SJCRH30 (cell line): ENCODE measurements at places on chromosomes 2 and 18.

DNA sequence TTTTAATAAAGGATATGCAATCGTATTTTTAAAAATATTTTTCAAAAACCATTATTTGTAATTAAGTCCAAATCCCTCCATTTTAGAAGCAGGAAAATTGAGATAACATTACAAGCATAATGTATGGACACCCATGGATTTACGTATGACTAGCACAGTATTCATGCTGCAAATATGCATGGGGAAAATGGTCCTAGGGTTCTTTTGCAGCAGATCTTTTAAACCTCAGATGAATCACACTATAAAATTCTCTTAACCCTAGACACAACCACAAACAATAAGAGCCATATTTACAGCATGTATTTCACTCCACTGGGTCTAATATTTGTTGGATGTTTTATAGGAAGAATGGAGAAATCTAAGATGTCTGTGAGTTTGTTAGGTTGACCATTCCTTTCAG is 453.4 kb downstream of the TGIF1 start:
- H3K27ac ChIP-seq, result no peak overlapping the region
- no peak for DNase-seq
- H3K4me3 ChIP-seq, result no peak overlapping the region
- no peaks in the 10 kb centered on the region for H3K36me3 ChIP-seq
- no peaks in the 10 kb centered on the region for H3K4me1 ChIP-seq
- H3K27me3 ChIP-seq, result no peaks in the 10 kb centered on the region

- H3K36me3 ChIP-seq, result peaks cover 14% of the 10 kb centered on the region
- DNase-seq, result no peak
Measured at GRCh38 chr2:23850564-23851256, 76.2 kb downstream of the ATAD2B start.

DNA sequence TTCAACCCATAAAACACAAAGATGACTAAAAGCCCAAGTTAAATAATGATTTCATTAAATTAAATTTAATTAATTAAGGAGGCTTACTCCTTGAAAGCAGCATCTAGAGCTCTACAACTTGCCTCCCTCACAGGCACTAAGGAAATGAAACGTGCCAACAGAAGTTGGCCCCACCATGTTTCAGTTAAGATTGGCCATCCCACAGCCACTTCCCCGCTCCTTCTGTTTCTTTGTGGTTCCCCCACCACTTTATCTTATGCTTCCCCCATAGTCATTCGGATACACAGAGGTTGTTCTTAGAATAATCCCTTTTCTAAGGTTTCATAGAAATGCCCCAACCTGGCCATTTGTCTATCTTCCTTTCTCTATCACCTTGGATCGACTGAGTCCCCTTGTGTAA is 101.6 kb upstream of the RIOK3 start:
- H3K36me3 ChIP-seq, result no peaks in the 10 kb centered on the region
- H3K4me3 ChIP-seq, result no peak overlapping the region
- no peak for DNase-seq

- H3K27ac ChIP-seq, result no peak overlapping the region
- DNase-seq, result no peak
Measured at GRCh38 chr2:73963385-73964120, 21.2 kb upstream of the TET3 start.

GRCh38 chr2:223047260-223047761 is 4.7 kb upstream of the KCNE4 start:
- H3K27ac ChIP-seq, result no peak overlapping the region
- H3K4me1 ChIP-seq, result no peaks in the 10 kb centered on the region
- H3K4me3 ChIP-seq, result no peak overlapping the region
- H3K36me3 ChIP-seq, result no peaks in the 10 kb centered on the region

- H3K27ac ChIP-seq, result no peak overlapping the region
- H3K36me3 ChIP-seq, result no peaks in the 10 kb centered on the region
- DNase-seq, result peak; percentile 32
- H3K27me3 ChIP-seq, result no peaks in the 10 kb centered on the region
- H3K4me3 ChIP-seq, result no peak overlapping the region
Measured at GRCh38 chr2:169141713-169142352, 72.5 kb downstream of the DHRS9 start.

- H3K36me3 ChIP-seq, result no peaks in the 10 kb centered on the region
- H3K27me3 ChIP-seq, result no peaks in the 10 kb centered on the region
- H3K27ac ChIP-seq, result no peak overlapping the region
- H3K4me1 ChIP-seq, result no peaks in the 10 kb centered on the region
- DNase-seq, result no peak
Measured at GRCh38 chr2:188931361-188931760, 42.8 kb upstream of the COL3A1 start.

DNA sequence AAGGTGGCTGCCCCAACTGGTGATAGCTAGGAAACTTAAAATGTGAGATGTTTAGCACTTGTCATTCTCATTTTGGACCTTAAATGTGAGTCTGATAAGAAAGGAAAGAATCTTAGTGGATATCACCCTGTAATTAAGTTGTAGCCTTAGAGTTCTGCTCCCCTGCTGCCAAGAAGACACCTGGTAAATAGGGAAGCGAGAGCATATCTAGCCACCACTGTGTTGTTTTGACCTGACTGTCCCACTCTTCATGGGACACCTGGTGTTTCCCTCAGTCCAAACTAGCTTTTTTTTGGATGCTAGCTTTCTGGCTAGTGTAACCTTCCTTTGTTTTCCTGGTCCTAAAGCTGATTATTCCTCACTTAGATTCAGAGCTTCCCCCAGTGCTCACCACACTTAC is 357.6 kb downstream of the RAD51AP2 start:
- H3K4me1 ChIP-seq, result peaks cover 10% of the 10 kb centered on the region
- H3K27me3 ChIP-seq, result peaks cover 9% of the 10 kb centered on the region; the same call in 1 of the 2 replicates
- no peaks in the 10 kb centered on the region for H3K36me3 ChIP-seq
- H3K4me3 ChIP-seq, result no peak overlapping the region

DNA sequence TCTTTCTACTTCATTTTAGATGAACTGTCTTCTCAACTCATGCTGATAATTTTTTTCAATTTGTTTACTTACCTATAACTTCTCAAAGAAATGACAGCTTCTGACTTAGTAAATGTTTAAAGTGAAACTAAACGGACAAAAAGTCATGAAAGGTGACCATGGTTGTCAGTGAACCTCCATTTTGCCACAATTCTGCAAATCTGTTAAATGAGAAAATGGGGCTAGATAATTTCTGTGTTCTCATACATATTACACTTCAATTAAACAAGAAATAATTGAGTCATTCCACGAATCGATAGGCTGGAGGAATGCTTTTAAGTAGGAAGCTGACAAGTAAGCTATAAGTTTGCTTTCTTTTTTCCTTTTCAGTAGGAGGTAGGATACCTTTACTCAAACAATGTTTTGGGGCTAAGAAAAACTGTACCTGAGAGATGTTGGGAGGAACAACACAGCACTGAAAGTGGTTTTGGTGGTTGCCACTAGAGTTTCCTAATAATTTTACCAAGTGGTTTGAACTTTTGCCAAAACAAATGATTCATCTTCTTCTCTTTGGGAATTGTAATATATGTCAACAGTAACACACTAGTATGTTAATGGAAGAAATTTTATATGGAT is 17.1 kb downstream of the DYNAP start:
- no peak for DNase-seq
- H3K27me3 ChIP-seq, result no peaks in the 10 kb centered on the region
- H3K4me1 ChIP-seq, result no peaks in the 10 kb centered on the region
- no peak overlapping the region for H3K27ac ChIP-seq

DNA sequence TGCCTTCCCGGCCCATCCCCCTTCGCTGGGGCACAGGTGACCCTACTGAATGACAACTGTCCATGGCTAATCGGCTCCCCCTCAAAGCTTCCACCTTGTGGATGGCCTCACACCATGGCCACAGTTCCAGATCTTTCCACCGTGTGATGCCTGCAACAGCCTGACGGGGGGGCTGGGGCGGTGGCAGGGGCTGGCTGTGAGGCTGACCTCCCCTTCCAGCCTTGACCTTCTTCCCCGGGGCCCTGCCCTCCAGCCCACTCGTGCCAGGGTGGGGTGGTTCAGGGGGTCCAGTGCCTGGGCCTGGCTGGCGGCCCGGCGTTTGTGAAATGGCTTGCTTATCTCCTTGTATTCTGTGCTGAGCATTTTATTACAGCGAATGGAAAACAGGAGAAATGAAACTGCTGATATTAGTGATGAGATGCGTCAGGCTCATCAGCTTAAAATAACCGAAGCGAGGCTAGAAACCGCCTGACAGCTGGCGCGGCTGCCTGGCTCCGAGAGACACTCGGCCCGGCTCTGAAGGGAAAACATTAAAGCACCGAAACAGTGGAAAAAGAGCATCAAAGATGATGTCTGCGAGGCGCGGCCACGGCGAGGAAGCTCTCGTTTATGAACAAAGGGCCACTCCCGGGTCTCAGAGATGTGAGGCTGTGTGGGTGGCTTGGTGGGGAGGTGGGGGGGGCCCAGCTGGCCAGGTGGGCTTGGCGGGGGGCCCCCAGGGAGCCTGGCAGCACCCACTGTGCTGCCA is 916 bp upstream of the PDCD1 start:
- H3K27ac ChIP-seq, result peak overlapping the region; percentile 29
- peak overlapping the region; percentile 34 for H3K4me3 ChIP-seq
- peaks cover 25% of the 10 kb centered on the region for H3K4me1 ChIP-seq
- peak; percentile 59 for DNase-seq
- no peaks in the 10 kb centered on the region for H3K27me3 ChIP-seq
- H3K36me3 ChIP-seq, result no peaks in the 10 kb centered on the region

- peaks cover 25% of the 10 kb centered on the region for H3K36me3 ChIP-seq
- peak overlapping the region; percentile 60 for H3K27ac ChIP-seq
- DNase-seq, result no peak
- H3K4me1 ChIP-seq, result peaks cover 8% of the 10 kb centered on the region
- H3K27me3 ChIP-seq, result no peaks in the 10 kb centered on the region
Measured at GRCh38 chr2:189440644-189440946, 679 bp upstream of the WDR75 start.

- H3K36me3 ChIP-seq, result peaks cover 63% of the 10 kb centered on the region
- H3K4me3 ChIP-seq, result no peak overlapping the region
- H3K27ac ChIP-seq, result no peak overlapping the region
- no peak for DNase-seq
- H3K27me3 ChIP-seq, result no peaks in the 10 kb centered on the region
- H3K4me1 ChIP-seq, result no peaks in the 10 kb centered on the region
Measured at GRCh38 chr2:240013343-240013742, 11.8 kb downstream of the NDUFA10 start.

DNA sequence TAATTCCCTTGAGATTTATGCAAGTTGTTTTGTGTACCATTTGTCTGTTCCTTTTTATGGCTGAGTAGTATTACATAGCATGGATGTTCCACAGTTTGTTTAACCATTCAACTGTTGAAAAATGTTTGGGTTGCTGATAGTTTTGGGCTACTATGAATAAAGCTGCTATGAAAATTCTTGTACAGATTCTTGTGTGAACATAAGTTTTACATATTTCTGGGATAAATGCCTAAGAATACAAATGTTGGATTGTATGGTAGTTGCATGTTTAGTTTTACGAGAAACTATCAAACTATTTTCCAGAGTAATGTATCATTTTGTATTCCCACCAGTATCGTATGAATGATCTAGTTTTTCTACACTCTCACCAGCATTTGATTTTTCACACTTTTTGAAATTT is 407.3 kb downstream of the PLCL1 start:
- no peak overlapping the region for H3K27ac ChIP-seq
- no peaks in the 10 kb centered on the region for H3K4me1 ChIP-seq
- no peak overlapping the region for H3K4me3 ChIP-seq
- no peaks in the 10 kb centered on the region for H3K36me3 ChIP-seq
- no peak for DNase-seq
- no peaks in the 10 kb centered on the region for H3K27me3 ChIP-seq

- H3K4me1 ChIP-seq, result peaks cover 8% of the 10 kb centered on the region
- DNase-seq, result no peak
- no peak overlapping the region for H3K27ac ChIP-seq
- H3K4me3 ChIP-seq, result no peak overlapping the region
- no peaks in the 10 kb centered on the region for H3K27me3 ChIP-seq
Measured at GRCh38 chr2:9552219-9553178, 3.1 kb downstream of the ADAM17 start.

GRCh38 chr2:240142859-240143258 is 2.4 kb upstream of the OTOS start:
- no peak for DNase-seq
- peaks cover 29% of the 10 kb centered on the region for H3K27me3 ChIP-seq
- no peak overlapping the region for H3K4me3 ChIP-seq
- H3K36me3 ChIP-seq, result no peaks in the 10 kb centered on the region
- H3K4me1 ChIP-seq, result peaks cover 18% of the 10 kb centered on the region
- no peak overlapping the region for H3K27ac ChIP-seq

DNA sequence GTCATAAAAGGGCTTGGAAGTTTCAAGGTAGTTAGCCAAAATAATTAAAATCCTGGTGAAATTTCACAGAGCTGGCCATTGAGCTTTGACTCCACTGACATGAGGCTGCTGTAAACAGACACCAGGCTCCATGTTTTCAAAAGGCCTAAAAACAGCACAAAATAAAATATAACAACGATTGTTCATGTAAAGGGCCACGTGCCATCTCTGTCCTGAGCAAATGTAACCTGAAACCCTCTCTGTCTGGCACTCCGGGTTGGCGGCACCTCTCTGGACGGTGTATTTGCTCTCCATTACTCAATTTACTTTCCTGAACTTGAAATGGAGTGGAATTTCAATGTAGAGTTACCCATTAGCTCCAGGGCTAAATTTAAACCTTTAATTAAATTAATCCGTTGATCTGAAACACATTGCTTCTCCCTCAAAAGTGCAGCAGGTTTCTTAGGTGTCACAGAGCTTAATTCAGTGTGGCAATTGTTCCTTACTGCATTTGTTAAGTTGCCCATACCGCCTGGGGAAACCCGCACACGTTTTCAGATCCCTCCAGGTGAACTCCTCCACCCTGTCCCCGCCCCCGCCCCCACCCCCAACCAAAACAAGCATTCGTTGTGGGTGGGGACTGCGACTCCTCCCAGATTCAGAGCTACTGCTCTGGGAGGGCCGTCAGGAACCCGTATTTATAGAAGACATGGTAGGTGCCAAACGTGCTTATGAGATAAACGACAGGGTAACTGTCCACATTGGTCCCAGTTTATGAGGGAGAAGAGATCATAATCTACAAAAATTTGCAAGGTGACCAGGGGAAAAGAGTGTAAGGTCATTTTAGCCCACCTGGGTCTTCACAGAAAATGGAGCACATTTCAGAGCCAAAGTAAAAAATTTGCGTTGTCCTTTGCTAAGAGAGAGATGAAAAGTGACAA is 1.2 kb upstream of the CABLES1 start:
- H3K27ac ChIP-seq, result peak overlapping the region; percentile 83
- no peaks in the 10 kb centered on the region for H3K36me3 ChIP-seq
- no peaks in the 10 kb centered on the region for H3K27me3 ChIP-seq
- DNase-seq, result no peak
- H3K4me1 ChIP-seq, result peaks cover 8% of the 10 kb centered on the region

GRCh38 chr2:50513724-50514123 is 518.2 kb downstream of the NRXN1 start:
- no peaks in the 10 kb centered on the region for H3K36me3 ChIP-seq
- H3K27me3 ChIP-seq, result no peaks in the 10 kb centered on the region
- DNase-seq, result no peak
- no peak overlapping the region for H3K27ac ChIP-seq
- H3K4me1 ChIP-seq, result no peaks in the 10 kb centered on the region
- H3K4me3 ChIP-seq, result no peak overlapping the region

DNA sequence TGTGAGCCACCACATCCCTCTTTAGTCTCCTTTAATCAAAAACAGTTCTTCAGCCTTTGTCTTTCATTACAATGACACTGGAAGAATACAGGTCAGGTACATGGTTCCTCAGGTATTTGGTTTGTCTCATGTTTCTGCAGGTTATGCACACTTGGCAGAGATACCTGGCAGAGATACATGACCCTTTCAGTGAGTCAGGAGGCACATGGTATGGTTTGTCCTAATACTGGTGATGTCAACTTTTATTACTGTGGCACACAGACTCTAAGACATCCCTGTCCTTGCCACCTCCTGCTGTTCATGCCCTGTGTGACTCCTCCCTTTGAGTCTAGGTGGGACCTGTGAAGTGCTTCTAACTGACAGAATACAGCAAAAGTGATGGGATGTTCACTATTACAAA is 58.4 kb downstream of the SPIRE1 start:
- H3K27ac ChIP-seq, result no peak overlapping the region
- peaks cover 3% of the 10 kb centered on the region; the same call in 1 of the 2 replicates for H3K4me1 ChIP-seq
- H3K4me3 ChIP-seq, result no peak overlapping the region
- no peaks in the 10 kb centered on the region for H3K27me3 ChIP-seq
- no peaks in the 10 kb centered on the region for H3K36me3 ChIP-seq
